ENCODE measurements at places on chromosomes 6 and 20. TPM values are rescaled to one million over a fixed set of nuclear protein-coding genes. Genes with fewer than 3 reads are reported as not detected.

RNF217 gene
- 6.3 TPM for total RNA-seq

VGLL2 gene
- total RNA-seq: not detected

ID4 gene
- 0.88 TPM for total RNA-seq

HSP90AB1 gene
- total RNA-seq: 1,419 TPM

GRM1 gene
- total RNA-seq: not detected

STMND1 gene
- not detected for total RNA-seq

HDGFL1 gene
- total RNA-seq: not detected

RAMACL gene
- total RNA-seq: 0.20 TPM

RSPO4 gene
- not detected for total RNA-seq

SYCP2 gene
- 0.33 TPM for total RNA-seq

TTLL9 gene
- not detected for total RNA-seq

SLC12A5 gene
- 15.3 TPM for total RNA-seq

PPIL6 gene
- 0.94 TPM for total RNA-seq

SCRT2 gene
- not detected for total RNA-seq

PNLDC1 gene
- total RNA-seq: not detected

TMEM244 gene
- not detected for total RNA-seq

GPLD1 gene
- total RNA-seq: 0.93 TPM

MLN gene
- total RNA-seq: not detected

BCAS4 gene
- total RNA-seq: 24.8 TPM

MAK gene
- total RNA-seq: 0.09 TPM

TENT5A gene
- total RNA-seq: 1.0 TPM

POFUT1 gene
- 43.8 TPM for total RNA-seq

GNAS-AS1 gene
- total RNA-seq: not detected

CRISP3 gene
- not detected for total RNA-seq

RAET1L gene
- total RNA-seq: not detected

SPATS1 gene
- not detected for total RNA-seq

OTOR gene
- total RNA-seq: not detected

MUC22 gene
- total RNA-seq: not detected

CGA gene
- not detected for total RNA-seq

GSTA2 gene
- total RNA-seq: not detected
